ENCODE measurements at places on chromosomes 5 and 9.
A peak's percentile ranks its signal among the peaks of the same experiment; 100 is the strongest.

GRCh38 chr9:110801426-110801825 lies 132.8 kb downstream of the MUSK start:
- no peak for DNase-seq

DNA sequence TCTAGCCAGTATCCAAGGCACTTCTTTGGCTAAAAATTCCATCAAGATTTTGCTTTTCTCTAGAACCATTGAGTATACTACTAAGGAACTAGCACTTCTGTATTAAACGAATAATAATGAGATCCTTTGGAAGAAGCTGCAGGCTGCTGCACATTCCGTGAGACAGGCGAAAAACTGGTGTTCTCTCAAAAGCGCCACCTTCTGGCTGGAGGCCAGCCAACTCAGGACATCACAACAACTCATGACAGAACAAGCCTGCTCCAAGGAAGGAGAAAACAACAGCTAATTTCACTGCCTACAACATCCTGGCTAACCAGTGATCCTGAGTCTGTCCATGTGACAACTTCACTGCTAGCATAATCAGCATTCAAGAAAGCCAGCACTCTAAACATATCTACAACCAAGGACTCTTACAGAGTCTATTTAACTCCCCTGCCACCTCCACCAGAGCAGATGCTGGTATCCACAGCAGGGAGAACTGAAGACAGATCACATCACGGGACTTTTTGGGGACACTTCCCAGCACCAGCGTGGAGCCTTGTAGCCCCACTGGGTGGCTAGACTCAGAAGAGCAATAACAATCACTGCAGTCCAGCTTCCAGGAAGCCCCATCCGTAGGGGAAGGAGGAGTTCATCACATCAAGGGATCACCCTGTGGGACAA lies 150.5 kb downstream of the YTHDC2 start:
- DNase-seq: peak; percentile 37

DNA sequence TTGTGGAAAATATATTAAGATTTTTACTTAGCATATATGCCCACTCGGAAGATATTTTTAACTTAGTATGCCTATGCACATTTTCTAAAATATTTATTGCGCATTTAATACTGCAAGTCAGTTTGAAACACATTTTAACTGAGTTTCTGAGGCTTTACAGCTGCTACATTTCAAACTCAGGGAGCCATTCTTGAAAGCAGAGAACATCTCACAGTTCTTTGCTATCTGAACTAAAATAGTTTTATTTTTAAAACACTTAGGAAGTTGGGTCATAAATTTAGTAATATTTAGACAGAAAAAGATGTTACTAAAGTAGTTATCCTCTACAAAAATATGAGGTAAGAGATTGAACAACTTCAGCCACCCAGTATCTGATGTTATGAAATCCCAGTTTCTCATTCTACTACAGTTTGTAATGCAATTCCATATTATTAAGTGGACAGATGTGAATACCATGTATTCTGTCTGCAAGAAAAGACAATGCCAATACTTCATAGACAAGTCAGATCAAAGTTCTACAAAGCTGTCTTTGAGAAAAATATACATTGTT lies 409.9 kb upstream of the EDIL3 start:
- no peak for DNase-seq

DNA sequence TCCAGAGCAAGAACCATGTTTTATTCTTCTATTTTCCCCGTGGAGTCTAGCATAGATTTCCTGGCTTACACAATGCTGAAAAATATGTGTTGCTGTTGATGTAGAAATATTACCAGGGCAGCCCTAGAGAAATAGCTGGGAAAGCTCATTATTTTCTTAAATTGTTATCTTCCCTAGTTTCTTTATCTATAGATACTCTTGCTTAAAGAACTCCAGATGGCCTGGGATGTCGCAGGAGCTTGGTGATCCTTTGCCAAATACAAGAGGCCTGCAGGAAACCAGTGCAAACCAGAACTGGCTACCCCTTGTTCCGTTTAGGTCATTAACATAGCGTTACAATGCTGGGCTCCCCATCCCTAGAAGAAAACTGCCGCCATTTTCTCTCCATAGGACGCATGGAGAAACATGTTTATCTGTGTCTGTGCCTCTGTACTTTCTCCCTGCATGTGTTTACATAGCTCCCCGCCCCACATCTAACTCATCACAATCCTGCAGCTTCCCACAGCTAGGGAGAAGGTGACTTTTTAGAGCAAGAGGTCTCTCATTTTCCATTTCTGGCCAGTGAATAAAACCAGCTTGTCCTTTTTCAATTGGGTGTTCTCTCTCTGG lies 6.4 kb downstream of the PRLR start:
- no peak for DNase-seq

- DNase-seq: no peak
Observed at GRCh38 chr5:101904736-101905135, 391.3 kb downstream of the SLCO4C1 start.

GRCh38 chr5:145015146-145015545 lies 820.0 kb downstream of the PRELID2 start:
- DNase-seq: no peak

DNA sequence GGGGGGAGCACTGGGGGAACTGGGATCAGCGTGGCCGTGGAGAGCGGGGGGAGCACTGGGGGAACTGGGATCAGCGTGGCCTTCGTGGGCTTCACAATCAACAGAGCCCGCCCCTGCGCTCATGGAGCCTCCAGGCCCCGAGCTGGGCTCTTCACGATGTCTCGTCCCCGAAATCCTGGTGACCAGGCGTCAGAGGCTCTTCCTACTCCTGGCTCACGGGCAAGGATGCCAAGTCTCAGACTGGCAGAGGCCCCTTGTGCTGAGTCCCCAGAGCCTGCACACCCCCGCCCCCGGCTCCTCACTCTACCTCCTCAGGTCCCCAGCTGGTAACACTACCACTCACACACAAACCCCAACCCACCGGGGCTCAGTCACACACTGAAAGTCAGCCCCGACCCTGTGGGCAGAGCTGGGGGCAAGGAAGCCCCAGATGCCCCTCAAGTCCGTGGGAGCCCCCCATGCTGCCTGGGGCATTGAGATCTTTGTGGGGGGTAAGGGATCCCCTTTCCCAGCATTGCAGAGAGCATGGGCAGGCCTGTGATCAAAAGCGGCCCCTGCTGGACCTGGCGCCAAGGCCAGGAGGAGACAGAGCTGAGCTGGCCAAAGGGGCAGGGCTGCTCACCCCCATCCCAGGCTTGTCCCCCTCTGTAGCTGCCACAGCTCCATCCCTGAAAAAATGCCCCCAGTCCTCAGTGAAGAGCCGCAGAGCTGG lies 26.7 kb downstream of the LHX3 start:
- no peak for DNase-seq

DNA sequence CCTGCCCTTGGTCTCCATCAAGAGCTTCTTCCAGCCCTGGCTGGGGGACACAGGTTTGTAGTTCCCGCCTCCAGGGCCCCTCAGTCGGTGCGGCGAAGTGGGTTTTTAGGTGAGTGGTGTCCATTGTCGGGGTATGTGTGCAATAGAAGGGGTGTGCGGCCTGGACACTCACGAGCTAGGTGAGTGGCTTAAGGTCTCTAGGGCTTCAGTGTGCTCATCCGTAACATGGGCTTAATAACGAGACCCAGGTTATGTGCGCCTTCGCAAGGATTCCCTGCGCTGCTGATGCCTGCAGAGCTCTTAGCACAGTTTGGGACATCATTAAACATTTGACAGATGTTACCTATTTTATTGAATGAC lies 656 bp downstream of the CEP78 start:
- no peak for DNase-seq

- DNase-seq: no peak
Observed at GRCh38 chr9:109270441-109270840, 50.4 kb downstream of the EPB41L4B start.

GRCh38 chr5:103546858-103547257 lies 15.7 kb downstream of the NUDT12 start:
- DNase-seq: no peak

GRCh38 chr5:138649775-138650174 lies 74.6 kb upstream of the HSPA9 start:
- DNase-seq: no peak
